Metanephros (tissue), 2 donors: ENCODE measurements at places on chromosomes 3 and 15. TPM values are rescaled to one million over a fixed set of nuclear protein-coding genes. Genes with fewer than 3 reads are reported as not detected.

BNC1 gene
- total RNA-seq = 0.12 TPM

FEZF2 gene
- not detected for total RNA-seq

TLR9 gene
- total RNA-seq = not detected

HRG gene
- total RNA-seq = 0.88 TPM

TASOR gene
- 97.6 TPM for total RNA-seq

SNAP23 gene
- total RNA-seq = 60.3 TPM
